LNCaP clone FGC (cell line): ENCODE measurements at places on chromosomes 7 and 10.

DNA sequence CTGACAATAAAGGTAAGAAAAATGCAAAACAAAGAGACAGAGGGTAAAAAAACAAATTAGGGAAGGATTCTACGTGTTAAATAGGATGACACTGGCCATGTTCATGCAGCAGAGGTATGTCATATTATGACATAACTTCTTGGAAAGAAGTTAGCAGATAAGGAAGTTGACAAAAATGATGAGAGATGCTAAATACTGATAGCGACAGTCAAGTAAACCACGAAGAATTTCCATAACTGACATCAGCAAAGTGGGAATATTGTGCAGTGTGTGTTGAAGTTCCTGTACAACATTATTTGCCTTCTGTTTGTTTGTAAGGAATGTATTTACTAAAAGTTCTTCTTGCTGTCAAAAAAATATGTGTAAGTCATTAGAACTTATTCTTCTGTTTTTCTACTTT is 29.5 kb downstream of the MDH2 start:
- peak; percentile 51 for DNase-seq

DNA sequence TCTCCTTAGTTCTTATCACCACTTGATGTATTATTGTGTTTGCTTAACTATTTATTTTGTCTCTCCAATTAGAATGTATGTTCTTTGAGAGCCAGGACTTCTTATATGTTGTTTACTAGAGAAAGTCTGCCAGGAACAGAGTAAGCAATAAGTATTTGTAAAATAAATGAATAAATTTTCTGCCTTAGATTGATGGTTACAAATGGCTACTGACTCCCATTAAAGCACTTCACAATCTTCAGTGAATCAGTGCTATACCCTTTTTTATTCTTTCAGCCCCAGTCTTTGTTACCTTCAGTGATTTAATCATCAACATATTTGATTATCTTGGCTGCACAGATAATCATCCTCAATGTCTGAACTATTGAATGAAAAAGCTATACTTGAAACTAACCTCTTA is 197.1 kb upstream of the TMEM196 start:
- peak; percentile 58 for DNase-seq

DNA sequence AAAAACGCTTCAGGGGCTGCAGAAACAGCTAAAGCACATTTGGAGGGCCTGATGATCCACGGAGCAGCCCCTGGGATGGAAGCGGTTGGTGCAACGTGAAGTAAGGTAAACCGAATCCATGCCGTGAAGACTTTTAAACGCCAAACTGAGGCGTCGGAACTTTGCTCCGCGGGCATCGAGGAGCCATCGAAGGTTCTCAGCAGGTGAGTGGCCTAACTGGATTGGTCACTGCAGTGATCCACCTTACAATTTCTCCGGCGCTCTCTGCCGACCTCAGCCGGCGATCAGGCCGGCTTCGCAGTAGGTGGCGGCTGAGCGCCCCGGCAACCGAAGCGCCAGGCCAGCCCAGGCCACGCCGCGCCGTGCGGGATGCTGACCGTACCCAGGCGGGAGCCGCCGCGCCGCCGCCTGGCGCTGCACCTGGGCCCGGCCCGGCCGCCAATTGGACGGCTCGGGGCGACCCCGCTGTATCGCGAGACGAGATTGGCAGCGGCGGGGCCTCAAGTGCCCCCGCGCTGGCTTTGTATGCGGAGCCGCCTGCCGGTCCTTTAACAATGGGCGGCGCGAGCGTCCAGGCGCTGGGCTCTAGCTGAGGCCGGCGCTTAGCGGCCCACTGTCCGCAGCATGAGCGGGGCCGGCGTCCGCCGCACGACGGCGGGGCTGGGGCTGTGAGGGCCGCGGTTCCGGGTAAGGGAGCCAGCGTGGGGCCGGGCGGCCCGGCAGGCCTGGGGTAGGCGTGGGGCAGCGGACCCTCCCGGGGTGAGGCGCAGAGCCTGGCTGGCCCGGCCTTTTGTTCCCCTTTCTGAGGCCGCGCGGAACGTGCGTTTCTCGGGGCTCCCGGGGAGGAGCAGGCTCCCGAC is at the start of gene CCNJ:
TSS of gene CCNJ (plus strand) at position 551 of the 860 bp plus-strand sequence. CDS start 811 bp downstream, outside the sequence.
- DNase-seq, result no peak

- DNase-seq, result no peak
Observed at GRCh38 chr10:124996854-124997215, 54.9 kb downstream of the ZRANB1 start.

- no peak for DNase-seq
Observed at GRCh38 chr10:96890172-96890513, 58.0 kb downstream of the LCOR start.

GRCh38 chr7:33477719-33478480 is 348.5 kb downstream of the BBS9 start:
- no peak for DNase-seq

DNA sequence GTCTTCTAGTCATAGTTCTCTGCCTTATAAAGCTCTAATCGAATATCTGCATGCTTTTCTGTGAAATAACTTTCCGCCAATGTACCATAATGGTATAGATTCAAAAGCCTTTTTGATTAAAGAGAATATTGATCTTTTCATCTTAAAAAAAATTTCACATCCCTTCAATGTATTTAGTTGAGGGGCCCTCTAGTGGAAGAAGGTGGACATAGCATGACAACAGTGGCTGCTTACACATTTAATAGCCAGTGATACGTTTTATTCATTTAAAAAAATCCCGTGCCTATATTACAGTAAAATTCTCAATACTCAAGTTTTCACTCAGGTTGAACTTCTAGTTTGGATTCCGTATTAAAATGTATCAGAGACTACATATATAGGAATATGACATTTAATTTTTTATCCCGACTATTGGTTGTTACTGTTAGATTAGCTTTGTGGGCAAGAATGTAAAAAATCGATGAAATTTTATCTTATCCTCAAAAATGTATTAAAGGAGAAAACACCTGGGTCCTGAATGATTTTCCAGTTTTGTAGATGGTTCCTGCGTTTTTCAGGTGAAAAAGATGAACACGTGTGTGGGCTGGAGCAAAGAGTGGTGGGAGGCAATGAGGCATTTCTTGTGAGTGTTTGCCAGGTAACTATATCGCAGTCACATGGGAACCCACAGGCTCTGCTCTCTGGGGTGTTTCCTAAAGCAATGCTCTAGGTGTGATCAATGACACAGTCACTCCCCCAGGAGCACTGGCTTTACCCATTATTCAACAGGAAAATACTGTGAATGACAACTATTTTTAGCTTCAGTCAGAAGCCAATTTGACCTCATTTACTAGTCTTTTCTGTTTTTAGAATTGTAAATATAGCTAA is 24.1 kb upstream of the PNLIP start:
- peak; percentile 11 for DNase-seq

GRCh38 chr10:69662901-69663300 is 32.9 kb downstream of the FAM241B start:
- DNase-seq, result no peak

DNA sequence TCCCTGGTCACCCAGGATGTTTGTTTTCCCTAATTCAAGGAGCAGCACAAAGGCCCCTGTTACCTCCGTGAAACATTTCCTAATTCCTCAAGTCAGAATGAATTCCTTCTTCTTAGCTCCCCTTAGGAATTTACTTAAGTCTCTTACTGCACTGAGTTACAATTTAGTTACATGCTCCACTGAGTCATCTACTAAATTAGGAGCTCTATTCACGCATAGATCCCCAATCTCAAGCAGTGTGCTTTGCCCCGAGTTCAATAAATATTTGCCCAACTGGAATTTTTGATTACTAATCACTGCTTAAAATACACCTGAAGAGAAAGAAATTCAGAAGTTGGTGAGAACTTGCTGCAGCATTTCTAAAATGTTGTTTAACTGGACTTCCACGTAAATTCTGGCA is 329.4 kb upstream of the MYO3A start:
- DNase-seq, result no peak

- DNase-seq, result no peak
Observed at GRCh38 chr10:2980791-2981360, 86.5 kb upstream of the PFKP start.

DNA sequence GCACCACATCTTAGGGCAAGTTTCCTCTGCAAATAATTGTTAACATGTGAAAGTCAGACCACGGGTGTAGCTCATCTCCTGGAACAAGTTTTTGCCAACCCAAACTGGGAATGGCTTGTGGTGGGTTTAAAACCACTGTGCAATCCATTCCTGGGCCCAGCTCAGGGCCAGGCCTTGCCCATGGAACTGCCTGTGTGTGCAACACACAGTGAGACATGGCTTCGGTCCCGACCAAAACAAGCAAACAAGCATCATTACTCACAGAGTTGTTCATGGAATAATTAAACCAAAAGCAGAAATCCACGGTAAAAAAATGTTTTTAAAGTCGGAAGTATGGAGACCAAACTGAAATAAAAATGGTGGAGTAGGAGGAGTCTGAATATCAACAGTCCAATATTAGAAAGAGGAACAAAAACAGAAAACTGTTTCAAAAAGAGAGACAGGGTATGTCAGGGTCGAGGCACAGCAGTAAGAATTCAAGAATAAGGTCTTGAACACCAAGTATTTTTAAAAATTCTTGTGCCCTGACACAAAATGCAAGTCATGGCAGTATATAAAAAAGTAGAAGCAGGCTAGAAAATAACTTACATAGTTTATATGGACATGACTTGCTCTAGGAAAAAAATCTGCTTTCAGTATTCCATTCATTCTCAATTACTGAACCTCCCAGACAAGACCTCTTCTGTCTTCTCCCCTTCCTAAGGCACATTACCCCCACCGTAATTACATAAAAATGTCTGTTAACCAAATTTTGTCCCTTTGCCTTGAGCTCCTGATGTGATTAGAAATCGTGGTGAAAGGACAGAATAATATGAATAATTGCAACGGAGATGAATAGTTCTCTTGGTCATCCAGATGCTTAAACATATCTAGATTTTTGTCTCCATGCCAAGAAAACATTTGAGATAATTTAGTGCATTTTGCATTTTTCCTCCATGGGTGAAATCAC is 88.4 kb downstream of the FAS start:
- DNase-seq, result no peak

GRCh38 chr7:25379351-25380300 is 151.3 kb upstream of the NPVF start:
- DNase-seq, result no peak

GRCh38 chr7:132697003-132697402 is 120.7 kb upstream of the PLXNA4 start:
- no peak for DNase-seq

DNA sequence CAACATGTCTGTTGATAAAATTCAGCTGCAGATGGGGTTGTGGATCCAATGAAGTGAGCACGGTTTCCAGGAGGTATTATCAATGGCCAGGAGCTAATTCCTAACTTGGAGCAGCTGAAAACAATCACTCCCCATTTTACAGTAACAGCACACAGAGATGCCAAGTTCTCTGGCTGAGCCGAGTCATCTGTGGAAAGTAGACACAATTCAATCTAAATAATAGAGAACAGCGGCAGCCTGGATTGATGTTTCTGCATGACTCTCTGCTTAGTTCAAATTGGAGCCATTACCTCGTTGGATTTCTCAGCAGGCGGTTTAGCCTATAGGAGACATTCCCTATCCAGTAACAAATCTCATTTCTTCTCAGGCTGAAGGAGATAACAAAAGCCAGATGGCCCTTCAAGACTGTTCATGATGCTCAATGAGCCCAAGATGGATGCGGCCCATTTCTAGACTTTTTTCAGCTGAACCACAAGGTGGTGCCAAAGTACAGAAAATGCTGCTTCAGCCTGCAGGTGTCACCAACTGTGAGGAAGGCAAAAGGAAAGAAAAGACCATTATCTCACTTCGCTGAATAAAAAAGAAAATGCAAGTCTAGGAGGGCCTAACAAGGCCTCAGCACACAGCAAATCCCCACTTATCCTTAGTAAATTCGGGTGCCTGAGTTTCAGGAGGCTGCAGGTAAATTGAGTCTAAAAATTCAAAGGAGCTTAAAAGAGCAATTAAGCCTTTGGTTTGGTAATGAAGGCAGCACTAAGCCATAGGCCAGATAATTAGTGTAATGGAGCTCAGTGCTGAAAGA is 83.7 kb downstream of the SLC16A9 start:
- peak; percentile 37 for DNase-seq

DNA sequence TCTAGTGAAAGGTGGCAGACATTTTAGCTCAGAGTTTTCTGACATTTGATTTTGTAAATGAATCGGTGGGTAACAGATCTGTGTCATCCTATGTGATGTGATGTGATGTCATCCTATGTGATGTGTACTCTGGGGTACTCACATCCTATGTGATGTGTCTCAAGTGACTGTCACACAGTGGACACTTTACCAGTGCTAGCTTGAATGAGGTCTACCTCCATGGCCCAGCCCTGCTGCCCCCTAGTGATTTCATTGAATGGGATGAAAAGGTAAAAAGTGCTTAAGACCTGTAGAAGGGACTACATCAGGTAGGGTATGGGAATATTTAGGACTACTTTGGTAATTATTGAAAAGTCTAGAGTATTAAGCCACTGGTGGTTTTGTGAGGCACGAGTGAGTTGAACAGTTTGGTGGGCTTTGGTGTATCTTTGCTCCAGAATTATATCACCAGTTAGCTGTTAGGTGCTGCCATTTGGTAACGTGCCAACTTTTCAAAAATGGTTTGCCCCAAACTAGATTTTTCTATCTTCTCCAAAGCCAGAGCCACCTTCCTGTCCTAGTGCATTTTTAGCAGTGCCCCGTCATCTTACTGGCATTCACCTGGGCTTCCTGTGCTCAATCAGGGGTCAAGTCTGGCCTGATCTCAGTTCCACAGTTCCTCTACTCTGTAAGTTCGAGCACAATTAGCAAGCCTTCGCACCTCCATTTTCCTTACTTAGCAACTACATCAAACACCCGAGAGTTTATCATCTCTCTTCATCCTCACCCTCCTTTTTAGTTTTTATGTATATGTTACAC is 9.7 kb downstream of the EIF4H start:
- no peak for DNase-seq

DNA sequence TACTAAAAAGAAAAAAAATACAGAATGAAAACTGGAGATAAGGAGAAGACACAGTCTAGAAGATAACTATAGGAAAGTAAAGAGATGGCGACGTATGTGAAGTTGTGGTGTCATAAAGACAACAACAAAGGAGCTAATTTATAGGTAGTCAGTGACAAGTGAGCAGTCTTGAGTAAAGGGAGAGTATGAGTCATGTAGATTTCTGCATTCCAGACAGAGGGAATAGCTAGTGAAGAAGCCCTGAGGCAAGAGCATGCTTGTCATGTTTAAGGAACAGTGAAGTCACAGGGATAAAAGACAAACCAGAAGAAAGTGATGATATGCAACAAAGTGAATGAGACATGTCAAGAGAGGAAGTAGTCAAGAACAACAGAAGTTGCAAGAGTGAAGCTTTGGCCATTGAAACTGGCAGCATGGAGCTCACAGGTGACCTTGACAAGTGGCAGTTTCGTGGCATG is 2.3 kb upstream of the MIOS start:
- no peak for DNase-seq

DNA sequence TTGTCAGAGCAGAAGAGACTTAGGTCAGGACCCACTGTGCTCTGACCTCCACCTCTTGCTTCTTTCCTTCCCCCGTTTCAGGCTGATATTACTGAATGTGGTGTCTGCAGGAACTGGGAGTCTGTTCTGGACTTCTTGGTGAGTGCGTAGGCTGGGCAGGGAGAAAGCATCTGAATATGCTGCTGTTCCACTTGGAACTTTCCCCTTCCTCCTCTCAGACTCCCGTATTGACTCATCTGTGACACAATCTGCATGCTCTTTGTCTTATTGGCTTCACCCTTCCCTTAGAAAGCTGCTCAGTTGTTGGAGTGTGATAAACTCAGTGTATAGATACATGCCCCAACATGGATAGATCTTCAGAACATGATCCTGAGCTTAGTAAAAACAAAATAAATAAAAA is 137.6 kb upstream of the HABP2 start:
- no peak for DNase-seq
